ENCODE measurements at places on chromosomes 3 and 15.

DNA sequence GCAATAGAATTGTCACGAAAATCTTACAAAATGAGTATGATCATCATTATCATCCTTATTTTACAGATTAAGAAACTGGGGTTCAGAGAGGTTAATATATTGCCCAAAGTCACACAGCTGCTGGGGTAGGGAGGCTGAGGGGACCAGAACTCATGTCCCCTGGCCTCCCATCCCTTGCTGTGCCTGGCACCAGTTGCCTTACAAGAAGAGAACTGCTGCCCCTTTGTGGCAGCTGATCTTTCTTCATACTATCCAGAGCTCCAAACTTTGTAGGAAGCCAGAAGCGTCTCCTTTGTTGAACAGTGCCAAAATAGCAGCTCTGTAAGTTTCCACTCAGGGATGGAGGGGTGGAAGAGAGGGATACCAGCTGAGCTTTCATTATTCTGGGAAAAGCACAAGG is 236.8 kb upstream of the TBC1D5 start:
- no peak for DNase-seq

DNA sequence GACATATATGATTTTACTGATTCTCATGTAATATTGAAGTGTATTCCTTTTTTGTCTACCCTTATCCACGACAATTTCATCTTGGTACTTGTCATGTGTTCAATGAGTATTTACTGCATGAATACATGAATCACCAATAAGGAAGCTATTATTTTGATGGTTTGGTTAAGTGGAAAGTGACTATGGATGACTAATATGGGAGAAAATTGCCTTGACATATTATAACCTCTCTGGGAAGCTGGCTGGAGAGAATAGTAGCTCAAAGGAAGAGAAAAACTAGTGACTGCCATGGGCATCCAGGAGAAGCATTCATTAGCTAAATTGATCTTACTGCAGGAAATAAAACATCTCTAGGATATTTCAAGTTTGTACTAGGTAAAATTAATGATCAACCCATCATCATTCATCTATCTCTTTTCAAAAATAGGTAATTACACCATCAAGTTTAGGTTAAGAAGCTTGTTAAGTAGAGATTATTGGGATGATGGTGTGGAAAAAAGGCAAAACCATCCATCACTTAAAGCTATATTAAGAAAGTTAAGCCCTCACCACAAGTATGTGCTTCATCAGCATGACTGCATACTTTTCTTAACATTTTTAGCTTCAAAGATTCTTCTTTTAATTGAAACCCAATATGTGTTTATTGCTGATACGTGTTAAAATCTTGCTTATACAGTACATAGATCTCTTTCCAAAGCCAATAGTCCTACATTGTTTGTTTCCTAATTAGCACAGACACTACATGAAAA is 455.2 kb upstream of the ARPP21 start:
- peak; percentile 49 for DNase-seq

GRCh38 chr3:167146911-167147310 is 233.2 kb downstream of the ZBBX start:
- DNase-seq: no peak

DNA sequence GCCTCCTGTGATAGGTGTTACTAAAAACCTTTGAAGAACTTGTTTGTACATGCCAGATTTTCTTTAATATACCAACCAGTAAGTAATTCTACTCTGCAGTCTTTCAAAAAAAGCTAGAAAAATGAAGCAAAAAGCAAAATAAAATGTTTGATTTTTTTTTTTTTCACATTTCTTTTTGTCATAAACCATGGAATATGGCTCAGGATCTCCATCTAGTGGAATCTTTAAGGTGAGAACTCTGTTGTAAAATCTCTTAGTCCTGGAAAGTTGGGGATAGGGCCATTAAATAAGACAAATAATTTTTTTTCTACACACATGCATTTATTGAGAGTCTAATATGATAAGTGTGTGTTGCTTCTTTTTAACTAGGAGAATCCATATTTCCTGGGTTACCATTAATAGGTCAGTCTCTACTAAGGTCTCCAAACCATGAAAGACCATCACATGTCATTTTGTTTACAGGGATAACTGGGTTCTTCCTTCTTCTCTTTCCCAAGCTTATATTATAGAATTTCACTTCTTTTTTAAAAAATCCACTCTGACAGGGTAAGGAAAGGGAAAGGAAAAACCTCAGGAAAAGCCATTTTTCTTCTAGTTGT is 84.6 kb downstream of the SLC9A9 start:
- no peak for DNase-seq

- no peak for DNase-seq
Measured at GRCh38 chr3:12948891-12949711, 107.7 kb upstream of the RPL32 start.

DNA sequence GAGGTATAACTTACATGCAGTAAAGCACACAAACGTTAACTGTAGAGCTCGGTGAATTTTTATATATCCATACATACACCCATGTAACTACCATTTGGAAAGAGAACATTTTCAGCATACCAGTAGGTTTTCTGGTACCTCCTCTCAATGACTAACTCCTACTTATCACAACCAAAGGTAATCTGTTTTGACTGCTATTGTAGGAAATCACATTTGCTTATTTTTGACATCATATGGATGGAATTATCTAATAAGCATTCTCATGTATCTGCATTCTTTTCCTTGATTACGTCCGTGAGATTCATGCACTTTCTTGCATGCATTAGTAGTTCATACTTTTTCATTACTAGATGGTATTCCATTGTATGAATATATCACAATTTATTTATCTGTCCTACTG is 76.8 kb downstream of the CSNK1G1 start:
- no peak for DNase-seq

DNA sequence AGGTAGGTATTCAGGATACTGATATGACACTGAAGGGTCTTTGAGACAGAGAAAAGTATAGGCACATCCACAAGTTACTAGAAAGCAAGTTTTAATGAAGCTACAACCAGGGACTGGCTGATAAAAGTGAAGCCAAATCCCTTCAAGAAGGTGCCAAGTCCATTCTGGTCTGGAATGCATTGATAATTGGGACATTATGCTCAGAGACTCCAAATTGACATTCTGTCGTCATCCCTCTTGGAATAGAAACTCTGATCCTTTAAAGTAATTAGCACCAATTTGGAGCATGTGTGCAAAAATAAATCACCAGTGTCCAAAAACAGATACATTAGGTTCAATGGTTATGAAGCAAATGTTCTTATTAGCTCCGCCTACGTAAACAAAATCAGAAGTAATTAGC is 47.3 kb upstream of the BCL6 start:
- DNase-seq: no peak

GRCh38 chr3:134641671-134642300 is 9.0 kb downstream of the KY start:
- no peak for DNase-seq

DNA sequence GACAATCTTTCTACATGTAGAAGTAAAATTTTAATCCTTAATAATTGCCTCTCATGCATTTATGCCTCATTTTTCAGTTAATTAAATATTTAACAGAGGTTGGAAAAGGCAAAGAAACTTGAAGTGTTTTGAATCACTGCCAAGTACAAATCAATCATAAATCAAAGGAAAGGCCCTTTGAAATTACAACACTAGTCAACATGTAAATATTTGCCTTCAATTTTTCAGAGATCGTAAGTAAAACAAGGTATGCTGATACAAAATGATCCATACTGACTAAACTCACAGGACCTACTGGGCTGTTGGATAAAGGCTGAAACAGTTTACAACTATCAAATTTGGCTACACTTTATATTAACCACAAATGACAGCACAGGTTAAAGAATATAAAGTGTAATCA is 33.9 kb downstream of the ZBBX start:
- DNase-seq: no peak

Measured in HS-5 (cell line).